Stimulated activated CD4-positive, alpha-beta T cell treated with anti-CD3 and anti-CD28 coated beads, Interleukin-1b, Interleukin-23, amount 100 ng/mL, for 1 hour (primary cell): ENCODE measurements at places on chromosomes 1 and 21.

DNA sequence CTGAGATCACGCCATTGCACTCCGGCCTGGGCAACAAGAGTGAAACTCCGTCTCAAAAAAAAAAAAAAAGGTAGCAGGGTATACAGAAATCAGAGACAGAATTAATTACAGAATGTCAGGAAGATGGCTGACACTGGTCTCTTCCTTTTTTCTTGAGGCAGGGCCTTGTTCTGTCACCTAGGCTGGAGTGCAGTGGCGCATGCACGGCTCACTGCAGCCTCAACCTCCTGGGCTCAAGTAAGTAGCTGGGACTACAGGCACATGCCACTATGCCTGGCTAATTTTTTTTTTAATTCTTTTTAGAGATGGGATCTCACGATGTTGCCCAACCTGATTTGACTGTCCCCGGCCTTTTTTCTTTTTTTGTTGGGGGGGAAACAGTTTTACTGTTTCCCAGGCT, 16.4 kb downstream of the RNU5D-1 start:
- DNase-seq: no peak

DNA sequence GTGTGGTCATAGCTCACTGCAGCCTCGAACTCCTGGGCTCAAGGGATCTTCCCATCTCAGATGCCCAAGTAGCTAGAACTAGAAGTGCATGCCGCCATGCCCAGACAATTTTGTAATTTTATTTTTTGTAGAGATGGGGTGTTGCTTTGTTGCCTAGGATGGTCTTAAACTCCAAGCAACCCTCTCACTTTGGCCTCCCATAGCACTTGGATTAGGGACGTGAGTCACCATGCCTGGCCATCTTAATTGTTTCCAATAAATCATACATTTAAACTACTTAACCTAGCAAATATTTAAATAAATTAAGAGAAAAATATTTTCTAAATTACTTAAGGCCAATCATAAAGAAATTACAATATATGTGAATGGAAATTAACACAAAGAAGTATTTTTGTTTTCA, 35.1 kb upstream of the ADGRL4 start:
- no peak for DNase-seq

GRCh38 chr1:90729504-90730242, 12.6 kb upstream of the BARHL2 start:
- no peak for DNase-seq

- no peak for DNase-seq
These were observed 9.7 kb upstream of the GPR61 start for GRCh38 chr1:109529881-109530456.

- no peak for DNase-seq
These were observed 291.3 kb downstream of the TM2D1 start for GRCh38 chr1:61433646-61434045.

DNA sequence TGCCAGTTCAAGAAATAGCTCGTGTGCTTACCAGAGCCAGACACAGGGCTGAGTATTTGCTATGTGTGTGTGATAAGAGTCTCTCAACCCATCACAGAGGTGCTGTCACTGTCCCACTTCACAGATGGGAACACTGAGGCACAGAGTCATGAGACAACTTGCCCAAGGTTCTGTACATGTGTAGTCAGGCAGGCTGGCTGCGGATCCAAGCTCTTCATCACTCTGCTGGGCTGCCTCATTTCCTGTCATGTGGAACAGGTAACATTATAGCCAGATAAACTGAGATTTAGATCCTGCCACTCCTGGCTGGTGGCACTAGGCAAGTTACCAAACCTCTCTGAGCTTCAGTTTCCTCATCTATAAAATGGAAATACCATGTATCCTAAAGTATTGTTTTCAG, 77.8 kb downstream of the ITPKB start:
- no peak for DNase-seq

DNA sequence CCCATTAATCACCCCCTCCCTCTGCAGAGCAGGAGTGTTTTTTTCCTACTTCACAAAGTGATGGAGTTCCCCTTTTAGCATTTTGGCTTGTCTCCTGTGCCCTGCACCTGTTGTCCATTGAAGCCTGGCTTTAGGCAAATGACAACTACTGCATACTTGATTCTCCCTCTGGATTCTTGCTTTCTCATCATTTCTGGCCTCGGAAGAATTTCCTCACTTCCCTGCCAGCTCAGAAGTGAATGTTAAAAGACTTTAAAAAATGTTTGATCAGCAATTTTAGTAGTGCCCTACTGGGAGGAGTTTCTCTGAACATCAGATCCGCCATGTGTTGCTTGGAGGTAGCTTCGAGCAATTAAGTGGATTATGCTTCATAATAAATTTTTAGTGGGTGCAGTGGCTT, 28.1 kb downstream of the RCOR3 start:
- no peak for DNase-seq

DNA sequence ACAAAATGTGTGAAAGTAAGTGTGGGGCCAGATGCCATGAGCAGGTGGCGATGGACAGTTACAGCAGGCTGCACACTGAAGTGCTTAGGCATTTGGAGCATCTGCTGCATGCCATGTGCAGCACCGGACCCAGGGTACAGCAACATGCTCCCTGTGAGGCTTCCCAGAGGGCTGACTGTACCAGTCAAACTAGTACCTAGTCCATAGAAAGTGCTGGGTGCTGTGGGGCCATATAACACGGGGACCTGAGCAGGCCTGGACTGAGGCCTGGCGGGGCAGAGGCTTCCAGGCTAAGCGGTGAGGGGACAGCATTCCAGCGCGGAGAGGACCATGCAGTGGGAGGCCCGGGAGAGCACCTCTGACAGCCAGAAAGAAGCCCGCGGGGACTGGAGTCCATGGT, 29.9 kb upstream of the PKP1 start:
- no peak for DNase-seq

GRCh38 chr1:78318011-78318410, 172.8 kb upstream of the PTGFR start:
- no peak for DNase-seq

DNA sequence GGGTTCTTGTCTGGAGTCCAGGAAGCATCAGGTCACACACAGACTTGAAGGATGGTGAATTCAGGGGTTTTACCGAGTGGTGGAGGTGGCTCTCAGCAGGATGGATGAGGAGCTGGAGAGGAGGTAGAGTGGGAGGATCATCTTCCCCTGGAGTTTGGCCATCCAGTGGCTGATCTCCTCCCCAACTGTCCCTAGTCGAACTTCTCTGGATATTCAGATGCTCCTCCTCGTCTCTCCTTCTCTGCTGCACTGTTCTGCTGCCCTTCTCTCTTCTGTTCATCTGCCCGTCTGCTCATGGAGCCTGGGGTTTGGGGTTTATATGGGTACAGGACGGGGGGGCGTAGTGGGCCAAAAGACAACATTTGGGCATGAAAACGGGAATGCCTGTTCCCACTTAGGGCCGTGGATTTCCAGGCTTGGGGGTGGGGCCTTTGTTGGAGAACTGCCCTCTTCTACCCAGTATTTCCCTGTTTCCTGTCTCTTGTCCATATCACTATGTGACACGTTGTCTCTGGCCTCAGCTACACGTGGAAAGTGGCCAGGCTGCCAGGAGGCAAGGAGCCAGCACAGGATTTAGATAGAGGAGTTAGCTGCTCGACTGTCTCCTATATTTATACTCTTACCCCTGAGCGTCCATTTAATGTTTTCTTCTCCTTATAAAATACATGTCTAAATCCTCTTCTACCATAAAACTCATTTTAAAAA, 76.7 kb downstream of the SIPA1L2 start:
- no peak for DNase-seq

- no peak for DNase-seq
These were observed 107.5 kb upstream of the SIM2 start for GRCh38 chr21:36591326-36591970.

DNA sequence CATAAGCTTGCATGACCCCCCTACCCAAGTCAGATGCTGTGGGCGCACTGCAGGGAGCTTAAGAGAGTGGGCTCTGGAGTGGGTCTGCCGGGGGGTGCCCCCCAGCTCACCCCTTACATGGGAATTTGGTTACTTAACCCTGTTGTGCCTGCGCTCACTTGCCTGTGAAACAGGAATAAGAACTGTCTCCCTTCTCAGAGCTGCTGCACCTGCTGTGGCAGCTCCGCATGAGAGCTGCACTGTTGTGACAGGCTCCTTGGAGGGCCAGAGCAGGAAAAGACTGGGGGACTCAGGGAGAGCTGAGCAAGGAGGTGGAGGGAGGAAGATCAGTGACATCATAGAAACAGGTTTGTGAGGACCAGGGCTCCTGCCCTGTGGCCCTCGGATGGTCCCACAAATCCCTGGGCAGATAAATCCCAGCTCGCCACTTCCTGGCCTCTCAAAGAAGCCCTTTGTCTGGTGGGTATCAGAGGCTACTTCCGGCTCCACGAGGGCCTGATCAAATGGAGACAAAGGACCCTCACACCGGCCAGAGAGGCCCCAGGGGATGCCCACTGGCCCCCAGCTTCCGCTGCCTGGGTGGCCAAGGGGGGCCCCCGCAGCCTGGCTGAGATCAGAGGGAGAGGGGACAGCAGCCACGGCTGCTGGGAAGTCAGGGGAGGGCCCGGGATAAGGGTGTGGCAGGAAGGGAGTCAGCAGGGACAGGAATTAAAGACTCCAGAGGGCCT, 28.9 kb upstream of the LAPTM5 start:
- DNase-seq: no peak

- no peak for DNase-seq
These were observed 28.8 kb upstream of the TRIM17 start for GRCh38 chr1:228445490-228445842.

GRCh38 chr1:56570924-56571372, 8.4 kb downstream of the PLPP3 start:
- DNase-seq: no peak

GRCh38 chr1:162725301-162725837, 65.1 kb upstream of the HSD17B7 start:
- no peak for DNase-seq

DNA sequence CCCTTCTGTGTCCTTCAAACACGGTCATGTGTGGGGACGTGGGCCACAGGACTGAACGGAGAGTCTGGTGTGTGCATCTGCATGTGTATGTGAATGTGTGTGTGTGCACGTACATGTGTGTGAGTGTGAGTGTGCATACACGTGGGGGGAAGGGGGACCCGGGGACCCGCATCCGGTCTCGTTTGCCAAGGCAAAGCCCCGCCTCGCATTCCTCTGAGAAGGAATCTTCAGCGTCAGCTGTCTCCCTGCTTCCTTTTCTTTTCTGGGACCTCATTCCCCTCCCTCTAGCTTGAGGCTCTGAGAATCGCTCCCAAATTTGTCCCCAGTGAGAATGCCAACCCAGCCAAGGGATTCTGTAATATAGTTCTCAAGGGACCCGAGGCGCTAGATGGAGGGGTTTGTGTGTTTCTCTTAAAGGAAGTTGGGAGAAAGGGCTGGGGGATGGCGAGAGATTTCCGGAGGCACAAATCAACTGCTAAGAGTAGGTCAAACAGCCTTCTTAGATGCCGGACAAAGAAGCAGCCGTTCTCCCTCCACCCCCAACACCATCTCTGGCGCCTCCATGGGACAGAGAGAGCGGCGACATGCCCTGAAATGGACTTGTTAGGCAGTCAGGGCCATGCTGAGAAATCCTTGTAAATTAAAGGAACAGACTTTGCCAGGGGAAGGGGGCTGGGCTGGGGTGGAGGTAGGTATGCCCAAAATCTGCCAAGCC, 6.6 kb downstream of the IFFO2 start:
- DNase-seq: no peak

- DNase-seq: peak; percentile 39
These were observed 14.0 kb upstream of the ZNF692 start for GRCh38 chr1:248872752-248873408.

- no peak for DNase-seq
These were observed 18.8 kb downstream of the SLX9 start for GRCh38 chr21:44958471-44959191.

GRCh38 chr1:2442661-2443060, 30.3 kb upstream of the PEX10 start:
- DNase-seq: no peak

DNA sequence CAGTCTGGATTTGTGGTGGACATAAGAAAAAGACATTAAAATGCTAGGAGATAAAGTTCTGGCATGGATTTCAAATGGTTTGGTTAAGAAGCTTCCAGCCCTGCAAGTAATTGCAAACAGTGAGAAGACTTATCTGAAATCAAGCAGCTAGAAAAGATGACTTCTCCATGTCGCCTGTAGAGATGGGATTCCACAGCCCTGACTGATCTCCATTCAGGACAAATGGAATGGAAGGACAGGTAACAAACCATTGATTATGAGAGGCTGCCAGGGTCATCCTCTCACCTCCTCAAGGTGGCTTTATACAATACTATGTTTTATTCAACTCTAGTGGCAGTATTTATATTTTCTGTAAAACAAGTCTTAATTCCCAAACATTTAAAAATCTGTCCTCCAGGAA, 237.9 kb downstream of the HLX start:
- DNase-seq: no peak

- DNase-seq: no peak
These were observed 1.2 kb downstream of the PSMG1 start for GRCh38 chr21:39182016-39182415.

GRCh38 chr1:65299328-65299727, 10.0 kb upstream of the DNAJC6 start:
- no peak for DNase-seq

GRCh38 chr1:200740571-200741208, 2.0 kb downstream of the CAMSAP2 start:
- DNase-seq: no peak

DNA sequence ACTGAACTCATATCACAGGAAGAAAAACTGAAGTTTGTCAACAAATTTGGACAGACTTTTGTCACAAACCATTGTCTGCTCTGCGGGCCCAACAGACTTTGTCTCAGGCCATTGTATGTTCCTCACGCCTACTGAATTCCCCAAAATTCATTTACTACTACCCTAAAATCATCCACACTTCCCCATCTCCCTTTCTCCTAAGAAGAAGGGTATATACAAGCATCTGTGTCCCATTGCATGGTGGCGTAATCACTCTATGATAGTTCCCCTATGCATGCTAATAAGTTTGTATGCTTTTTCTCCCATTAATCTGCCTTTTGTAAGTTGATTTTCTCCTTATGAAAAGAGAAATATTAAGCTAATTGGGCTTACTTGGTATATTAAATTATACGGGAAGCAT, 54.9 kb upstream of the ATF3 start:
- no peak for DNase-seq

- DNase-seq: no peak
These were observed 857.4 kb downstream of the USP25 start for GRCh38 chr21:16587141-16587581.
